ENCODE measurements at places on chromosomes 13 and 19.

DNA sequence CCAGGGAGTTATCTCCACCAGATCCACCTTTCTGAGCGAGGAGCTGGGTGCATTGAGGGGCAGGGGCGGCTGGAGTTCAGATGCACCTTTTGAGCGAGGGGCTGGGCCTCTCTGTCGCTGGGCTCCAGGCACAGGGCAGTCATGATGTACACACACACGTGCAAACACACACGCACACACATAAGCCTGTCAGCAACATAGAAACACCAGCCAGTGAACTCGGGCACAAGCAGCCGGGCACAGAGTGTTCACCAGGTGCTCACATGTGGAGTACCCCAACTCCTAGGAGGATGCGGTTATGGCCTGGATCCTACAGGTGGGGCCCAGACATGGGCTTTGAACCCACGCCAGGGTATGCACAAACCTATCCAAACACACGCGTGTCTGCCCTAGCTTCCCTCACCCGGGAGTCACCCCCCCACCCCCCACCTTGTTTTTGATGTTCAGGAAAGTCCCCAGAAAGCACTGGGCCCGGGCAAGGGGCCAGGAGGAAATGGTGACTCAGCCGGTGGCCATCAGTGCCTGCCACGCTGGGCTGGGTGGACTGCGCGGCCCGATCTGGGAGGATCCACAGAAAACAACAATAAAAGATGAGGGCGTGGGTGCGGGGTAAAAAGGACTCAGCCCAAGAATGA is 13.3 kb downstream of the ARRDC2 start:
- DNase-seq: peak; percentile 91

DNA sequence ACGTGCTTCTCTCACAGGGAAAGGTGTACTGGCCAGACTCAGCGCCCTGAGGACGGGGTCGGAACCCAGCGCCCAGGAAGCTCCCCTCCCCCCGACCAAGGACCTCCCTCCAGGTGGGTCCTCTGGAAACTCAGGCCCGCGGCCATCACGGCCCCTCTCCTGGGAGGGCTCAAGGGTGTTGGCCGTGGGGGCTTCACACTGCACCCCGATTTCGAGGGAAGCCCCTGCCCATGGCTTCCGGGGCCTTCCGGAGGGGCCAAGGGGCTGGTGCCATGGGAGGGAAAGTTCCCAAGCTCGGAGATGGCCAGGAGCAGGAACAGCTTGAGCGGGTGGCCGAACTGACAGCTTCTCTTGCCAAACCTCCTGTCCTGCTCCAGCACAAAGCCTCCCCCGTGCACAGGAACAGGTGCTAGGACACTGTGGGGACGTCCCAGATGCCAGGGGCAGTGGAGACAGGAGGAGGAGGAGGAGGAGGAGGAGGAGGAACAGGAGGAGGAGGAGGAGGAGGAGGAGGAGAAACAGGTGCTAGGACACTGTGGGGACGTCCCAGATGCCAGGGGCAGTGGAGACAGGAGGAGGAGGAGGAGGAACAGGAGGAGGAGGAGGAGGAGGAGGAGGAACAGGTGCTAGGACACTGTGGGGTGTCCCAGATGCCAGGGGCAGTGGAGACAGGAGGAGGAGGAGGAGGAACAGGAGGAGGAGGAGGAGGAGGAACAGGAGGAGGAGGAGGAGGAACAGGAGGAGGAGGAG is 10.0 kb downstream of the SBNO2 start:
- DNase-seq: no peak

DNA sequence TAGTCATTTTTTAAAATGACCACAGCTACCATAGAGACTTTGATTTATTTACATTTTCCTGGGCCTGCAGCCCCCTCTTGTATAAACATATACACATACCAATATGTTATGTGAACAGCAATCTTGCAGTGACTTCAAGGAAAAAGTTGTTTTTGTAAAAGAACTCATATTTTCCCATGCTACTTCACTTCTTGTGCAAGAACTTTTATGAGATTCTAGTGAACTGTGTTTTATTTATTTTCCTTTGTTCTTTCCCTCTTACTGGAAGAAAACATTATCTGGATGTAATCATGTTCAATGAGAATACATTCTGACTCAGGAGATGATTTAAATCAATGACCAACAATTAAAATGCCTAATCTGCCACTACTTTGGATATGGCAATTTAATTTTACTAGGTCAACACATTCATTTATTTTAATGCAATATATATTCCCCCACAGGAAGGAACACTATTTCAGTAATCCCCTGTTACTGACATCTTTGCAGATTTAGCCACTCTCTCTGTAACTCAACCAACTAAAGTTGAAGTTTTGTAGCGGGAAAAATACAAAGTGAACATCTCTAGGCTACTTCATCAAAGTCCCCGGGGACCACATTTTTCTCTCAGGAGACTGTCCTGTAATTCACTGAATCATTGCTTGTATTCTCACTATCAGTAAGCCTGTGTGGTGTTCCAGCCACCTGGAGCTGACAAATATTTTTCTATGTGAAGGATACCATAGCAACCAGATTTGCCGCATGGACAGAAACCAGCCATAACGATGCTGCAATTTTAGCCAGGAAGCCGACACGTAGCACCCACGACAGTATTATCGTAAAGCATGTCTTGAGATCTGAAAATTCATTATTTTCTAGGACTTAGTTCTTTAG is 90.5 kb downstream of the STARD13 start:
- DNase-seq: no peak

GRCh38 chr19:18340190-18340989 is at the start of gene PGPEP1:
Gene PGPEP1, plus strand, starts transcription at chr19:18340598. Its CDS starts 84 bp downstream, at chr19:18340682.
- peak; percentile 83 for DNase-seq

DNA sequence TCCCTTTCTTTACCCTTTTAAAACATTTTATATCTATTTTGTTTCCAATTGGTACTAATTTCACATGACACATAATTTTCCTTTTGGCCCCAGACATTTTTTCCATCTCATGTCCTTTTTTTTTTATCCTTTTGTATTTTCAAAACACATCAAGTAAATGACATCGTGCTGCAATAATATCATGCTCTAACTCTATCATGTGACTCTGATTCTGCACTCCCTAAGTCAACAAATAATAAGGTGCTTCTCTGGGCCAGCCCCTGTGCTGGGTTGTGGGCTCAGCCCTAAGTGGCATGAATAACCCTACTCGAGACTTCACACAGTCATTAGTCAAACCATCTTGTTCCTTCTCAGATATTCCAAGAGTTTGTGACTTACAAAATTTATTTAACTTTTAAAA is 21.7 kb downstream of the NALCN start:
- DNase-seq: no peak
